ENCODE measurements at places on chromosomes 4 and X.

DNA sequence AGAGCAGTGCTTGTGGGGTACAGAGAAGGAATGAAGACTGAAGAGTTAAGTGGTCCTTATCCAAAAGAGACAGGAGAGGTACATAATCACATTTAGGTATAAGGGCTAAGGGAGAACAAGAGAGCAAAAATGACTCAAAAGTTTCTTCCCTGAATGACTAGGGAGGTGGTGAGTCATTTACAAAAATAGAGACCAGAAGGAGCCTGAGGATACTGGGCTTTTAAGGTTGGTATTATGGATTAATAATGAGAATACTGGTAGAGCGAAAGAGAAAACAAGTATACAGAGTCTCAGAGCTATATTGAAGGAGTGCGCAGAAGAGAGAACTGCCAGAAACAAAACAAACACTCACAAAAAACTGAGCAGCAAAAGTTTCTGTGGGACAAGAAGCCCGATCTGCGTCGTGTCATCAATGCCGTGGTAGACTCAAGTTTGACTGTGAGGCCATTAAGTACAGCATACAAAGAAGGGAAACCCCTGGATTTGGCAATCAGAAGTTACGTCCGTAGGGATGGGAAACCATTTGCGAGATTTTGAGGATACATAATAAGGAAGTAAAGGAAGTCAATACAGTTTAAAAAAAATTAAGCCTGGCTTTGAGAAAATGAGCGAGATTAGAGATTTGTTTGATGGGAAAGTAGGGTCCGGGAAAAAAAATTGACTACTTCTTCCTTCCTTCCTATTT lies 129.1 kb upstream of the STIM2 start:
- no peak for DNase-seq

DNA sequence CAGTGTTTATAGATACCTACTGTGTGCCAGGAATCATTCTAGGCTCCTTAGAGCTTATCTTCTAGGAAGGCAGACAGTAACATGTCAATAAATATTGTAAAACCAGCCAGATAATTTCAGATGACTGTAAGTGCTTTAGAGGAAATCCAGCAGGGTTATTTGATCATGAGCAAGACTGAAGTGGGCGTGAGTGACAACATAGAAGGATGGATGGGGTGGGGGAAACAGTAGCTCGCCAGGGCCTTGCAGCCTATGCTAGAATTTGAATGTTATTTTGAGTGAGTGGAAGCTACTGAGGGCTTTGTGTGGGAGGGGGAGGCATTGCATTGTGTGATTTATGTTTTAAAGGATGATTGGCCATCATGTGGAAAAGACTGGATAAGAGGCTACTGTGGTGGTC lies 6.7 kb downstream of the SRD5A3 start:
- peak; percentile 57 for DNase-seq

DNA sequence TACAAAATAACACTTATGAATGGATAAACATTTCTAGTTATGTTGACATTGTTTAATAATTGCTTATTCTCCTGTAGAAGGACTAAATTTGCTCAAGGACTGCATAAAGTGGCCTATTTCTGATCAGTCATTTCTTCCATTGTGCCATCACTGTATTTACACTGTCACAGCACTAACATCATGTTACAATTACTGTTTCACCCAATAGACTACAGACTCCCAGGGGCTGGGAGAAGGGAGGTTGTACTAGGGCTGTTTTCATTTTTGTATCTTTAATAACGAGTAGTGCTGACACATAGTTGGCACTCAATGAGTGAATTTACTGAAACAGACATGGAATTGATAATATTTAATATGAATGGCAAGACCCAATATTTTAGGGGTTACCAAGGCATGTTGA lies 139.5 kb downstream of the SLC10A7 start:
- no peak for DNase-seq

GRCh38 chr4:173651651-173652282 lies 121.7 kb upstream of the HAND2 start:
- no peak for DNase-seq

DNA sequence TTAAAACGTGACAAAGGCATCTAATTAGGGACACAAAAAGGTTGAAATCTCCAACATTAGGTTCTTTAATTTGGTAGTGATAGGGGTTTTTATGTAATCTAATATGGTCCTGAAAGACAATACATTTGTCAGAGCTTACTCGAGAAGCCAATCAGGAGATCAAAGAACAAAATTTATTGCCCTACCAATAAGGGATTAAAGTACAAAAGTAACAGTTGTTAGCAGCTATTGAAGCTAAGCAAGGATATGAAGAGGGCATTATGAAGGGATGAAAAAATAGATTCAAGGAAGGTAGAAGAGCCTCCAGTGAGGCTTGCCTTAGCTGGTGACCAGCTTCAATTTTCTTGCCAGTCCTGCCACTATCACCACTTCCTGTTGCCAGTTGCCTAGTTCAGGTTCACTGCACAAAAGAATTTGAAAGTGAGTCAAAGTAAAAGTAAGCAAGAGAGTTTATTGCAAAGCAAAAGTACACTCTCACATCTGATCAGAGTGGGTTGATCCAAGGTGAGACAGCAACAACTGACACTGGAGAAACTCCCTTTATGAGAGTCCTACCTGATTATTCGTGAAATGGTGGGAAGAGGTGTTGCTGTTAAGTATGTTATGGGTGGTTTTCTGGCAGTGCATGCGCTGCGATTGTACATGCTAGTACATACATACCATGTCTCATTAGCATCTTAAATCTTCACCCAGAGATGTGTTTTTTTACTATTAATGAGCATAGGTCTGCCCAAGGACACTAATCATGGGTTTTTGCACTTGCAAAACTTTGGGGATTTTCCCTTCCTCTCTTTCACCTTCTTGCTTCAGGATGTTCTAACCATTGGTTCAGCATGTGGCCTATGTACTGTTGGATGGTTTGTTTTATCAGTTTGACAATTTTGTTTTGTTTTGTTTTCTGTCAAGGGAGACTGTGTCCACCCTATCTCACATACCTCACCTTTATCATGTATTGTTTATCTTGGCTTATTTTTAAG lies 263.2 kb upstream of the ITM2A start:
- no peak for DNase-seq
